ENCODE measurements at places on chromosomes 1 and 21.

GRCh38 chr1:15409388-15410222 lies at the start of gene EFHD2:
Gene EFHD2 (plus strand): TSS chr1:15409888. CDS start chr1:15409972, 84 bp downstream.
- peak; percentile 84 for DNase-seq

DNA sequence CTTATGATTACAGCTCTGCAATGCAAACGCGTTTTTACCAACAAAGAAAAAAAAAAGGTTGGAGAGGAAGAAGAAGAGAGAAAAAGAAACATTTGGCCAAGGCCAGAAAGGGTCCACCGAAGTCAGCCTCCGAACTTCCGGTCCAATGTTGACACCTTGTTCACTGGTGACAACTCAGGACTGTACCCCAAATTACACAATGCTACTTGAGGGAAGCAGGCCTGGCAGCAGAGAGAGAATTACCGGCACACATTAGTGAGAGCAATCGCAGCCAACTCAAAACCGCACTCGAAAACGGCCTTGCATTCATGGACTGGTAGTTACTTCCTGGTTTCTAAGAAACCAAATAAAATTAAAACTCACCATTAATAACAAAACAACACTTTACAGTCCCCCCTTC lies 652.5 kb downstream of the KIF26B start:
- no peak for DNase-seq

DNA sequence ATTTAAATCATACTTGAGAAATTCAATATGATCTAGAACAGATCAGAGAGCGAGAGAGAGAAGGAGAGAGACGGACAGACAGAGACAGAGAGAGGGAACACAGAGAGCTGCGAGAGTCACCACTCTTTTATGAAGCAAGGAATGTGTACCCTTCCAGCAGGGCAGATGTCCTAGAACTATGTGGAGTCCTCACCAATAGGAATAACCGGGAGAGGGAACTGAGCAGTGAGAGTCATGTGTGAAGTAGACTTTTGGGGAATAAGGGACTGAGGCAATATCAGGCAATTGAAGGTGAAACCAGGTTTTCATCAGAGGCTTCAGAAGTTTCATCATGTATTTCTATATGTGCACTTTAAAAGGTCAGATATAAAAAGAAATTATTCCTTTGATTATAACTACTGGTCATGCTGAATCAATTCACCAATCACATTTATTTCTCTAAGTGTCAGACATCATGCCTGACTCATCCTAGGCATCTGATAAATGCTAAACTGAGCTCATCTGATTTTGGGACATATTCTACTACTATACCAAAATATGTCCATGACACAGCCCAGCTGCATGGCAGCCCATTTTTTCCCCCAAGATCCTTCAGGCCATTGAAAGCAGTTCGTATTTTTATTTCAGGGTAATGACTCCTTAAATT lies 22.4 kb downstream of the VTCN1 start:
- no peak for DNase-seq

DNA sequence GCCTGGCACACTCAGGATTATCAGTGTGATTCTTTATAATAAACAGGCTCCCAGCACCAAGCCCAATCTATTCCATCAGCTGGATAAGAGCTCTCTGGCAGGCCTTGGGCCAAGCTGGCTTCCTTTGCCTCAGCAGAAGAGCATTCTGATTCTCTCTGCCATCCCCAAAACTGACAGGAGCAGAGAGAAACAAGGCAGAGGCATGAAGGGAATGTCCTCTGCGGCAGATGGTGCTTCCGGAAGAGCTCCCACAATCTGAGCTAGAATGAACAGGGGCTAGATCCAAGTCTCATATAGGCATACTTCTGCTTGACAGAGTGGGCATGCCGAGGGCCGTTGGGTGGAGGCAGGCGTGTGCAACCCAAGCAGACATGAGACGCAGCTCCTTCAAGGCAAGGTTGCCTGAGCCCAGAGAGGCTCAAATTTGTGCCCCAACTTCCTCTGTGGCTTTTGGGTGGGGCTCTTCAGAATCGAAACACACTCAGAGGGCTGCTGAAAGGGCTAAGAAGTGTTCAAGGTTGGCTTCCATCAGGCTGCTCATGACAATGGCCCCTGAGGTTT lies 4.0 kb downstream of the CAPN2 start:
- no peak for DNase-seq

DNA sequence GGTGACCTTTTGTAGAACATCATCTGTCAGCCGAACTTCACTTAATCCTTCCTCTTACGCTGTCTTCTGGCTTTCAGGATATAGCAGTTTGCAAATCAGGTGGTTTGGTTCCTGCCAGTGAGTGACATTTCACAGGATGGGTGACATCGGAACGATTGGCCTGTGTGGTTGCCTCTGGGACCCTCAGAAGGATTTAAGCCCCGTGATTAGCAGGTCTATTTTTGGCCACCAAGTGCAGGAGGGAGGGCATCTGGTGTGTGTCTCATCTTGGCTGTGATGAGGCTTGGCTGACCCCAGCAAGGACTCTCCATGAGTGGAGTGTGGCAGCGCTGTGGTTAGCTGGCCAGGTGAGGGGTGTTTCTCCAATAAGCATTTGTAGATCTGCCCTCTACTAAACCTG lies 407.6 kb upstream of the VAMP3 start:
- no peak for DNase-seq

DNA sequence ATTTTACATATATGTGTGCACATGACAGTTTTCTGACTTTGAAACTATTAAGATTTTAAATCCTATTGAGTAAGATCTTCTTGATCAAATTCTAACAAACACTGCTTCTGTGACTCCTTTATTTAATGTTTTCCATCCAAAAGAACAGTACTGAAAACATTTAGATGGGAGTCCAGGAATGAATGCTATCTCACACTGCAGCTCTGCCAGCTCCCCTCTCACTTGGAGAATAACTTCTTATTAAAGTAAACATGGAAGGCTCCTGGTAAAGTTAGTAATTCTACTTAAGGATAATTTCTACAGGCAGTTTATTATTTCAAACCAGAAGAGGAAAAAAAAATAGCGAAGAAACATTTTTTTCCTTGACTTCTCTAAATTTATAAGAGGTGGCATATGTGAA lies 349.1 kb downstream of the DPYD start:
- DNase-seq: no peak

GRCh38 chr1:103283841-103284669 lies 175.7 kb upstream of the COL11A1 start:
- DNase-seq: no peak

GRCh38 chr1:163730411-163730821 lies 408.7 kb downstream of the NUF2 start:
- no peak for DNase-seq

- DNase-seq: peak; percentile 46
Observed at GRCh38 chr1:180415985-180416633, 86.3 kb downstream of the ACBD6 start.

GRCh38 chr1:42266253-42267135 lies 68.5 kb downstream of the FOXJ3 start:
- no peak for DNase-seq

- DNase-seq: no peak
Observed at GRCh38 chr1:15296585-15297321, 49.7 kb downstream of the FHAD1 start.

DNA sequence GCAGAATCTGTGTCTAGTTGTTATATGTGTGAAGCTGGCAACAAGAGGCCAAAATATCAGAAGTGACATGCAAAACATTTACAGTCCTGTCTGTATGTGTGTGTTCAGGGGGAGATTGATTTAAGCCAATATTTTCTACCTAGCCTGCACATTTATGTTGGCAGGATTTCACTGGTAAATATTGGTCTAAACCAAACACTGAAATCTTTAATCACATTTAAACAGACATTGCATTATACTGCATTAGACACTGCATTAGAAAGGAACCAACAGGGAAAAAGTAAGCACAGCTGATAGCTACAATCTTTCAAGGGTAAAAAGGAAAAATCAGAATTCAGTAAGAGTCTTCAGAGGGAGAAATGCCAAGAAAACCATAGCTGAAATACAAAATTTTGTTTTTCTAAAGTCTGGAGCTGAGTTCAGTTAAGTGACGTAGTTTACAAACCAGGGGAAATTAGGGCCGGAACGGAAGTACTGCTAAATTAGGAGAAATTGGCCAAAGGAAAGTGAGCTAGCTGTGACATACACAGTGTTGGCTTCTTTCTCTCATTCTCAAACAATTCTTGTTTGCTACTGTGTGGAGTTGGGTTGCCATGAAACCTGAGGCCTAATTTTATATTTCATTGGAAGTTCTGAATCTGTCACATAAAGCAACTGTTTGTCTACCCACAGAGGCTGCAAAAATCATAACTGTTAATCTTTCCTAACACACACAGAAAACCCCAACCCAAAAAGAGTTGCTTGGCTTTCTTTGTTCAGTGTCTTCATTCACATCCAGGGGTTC lies 217.3 kb upstream of the SGIP1 start:
- no peak for DNase-seq

DNA sequence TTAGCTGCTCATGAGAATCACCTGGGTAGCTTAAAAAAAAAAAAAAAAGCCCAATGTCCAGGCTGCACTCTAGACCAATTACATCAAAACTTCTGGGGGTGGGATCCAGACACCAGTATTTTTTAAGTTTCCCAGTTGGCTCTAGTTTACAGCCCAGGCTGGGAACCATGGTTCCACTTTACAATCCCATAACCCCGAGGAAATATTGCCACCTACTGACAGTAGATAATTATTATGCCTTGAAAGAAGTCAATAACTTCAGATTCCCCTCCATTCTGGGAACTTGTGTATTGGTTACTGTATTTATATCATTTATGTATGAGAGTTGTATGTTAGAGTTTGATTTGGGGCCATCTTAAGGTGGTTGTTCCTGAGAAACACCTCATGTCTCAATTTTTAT lies 100.2 kb downstream of the SPATA46 start:
- DNase-seq: peak; percentile 22

- DNase-seq: peak; percentile 62
Observed at GRCh38 chr1:176880955-176881595, 283.4 kb downstream of the ASTN1 start.

GRCh38 chr1:91397605-91398004 lies 7.0 kb downstream of the HFM1 start:
- DNase-seq: peak; percentile 14

DNA sequence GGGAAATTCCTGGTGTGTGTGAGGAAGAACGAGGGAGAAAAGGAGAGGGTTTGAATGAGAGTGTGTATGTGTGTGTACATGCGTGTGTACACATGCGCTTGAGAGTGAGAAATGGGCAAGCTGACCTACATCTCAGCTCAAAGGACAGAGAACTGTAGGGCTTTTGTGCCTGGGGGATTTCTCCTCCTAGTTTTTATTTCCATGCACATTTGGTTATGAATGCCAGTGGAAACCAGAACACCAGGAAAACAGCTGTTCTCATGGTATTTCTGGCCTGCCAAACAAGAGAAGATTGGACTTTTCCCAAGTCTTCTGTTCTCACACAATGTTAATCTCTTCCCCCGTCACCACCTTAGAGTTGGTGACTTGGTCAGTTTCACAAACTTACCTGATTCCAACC lies 45.2 kb downstream of the SLC44A3 start:
- DNase-seq: no peak

DNA sequence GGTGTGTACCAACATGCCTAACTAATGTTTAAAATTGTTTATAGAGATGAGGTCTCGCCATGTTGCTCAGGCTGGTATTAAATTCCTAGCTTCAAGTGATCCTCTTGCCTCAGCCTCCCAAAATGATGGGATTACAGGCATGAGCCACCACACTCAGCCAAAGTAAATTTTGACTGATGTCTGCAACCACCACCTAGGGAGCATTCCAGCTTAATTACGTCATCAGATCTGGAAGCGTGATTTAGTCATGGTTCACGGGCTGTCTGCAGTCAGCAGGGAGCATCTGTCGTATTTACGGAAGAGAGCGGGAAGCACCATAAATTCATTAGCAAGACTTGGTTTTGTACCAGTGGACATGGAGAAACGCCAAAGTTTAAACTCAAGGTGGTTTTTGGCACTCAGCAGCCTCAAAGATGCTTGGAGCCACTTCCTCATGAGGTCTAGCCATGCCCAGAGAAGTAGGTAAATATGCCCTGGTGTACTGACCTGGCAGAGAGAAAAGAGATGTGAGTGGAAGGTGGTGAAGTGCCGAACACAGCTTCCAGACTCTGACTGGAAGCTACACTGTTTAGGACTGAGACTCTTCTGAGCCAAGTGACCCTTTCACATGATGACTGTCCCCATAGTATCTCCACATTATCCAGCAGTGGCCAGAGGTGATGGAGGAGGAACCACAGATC lies 60.8 kb upstream of the SLC35F3 start:
- DNase-seq: no peak

GRCh38 chr1:23122023-23122748 lies 46.5 kb downstream of the LUZP1 start:
- no peak for DNase-seq

Measured in NCI-H146 (cell line).